ENCODE measurements at places on chromosomes 16 and 17.
A peak's percentile ranks its signal among the peaks of the same experiment; 100 is the strongest.

GRCh38 chr17:149897-150584, 12.7 kb downstream of the SCGB1C2 start:
- no peak for DNase-seq

GRCh38 chr17:49287481-49287880, 56.9 kb upstream of the PHOSPHO1 start:
- no peak for DNase-seq

DNA sequence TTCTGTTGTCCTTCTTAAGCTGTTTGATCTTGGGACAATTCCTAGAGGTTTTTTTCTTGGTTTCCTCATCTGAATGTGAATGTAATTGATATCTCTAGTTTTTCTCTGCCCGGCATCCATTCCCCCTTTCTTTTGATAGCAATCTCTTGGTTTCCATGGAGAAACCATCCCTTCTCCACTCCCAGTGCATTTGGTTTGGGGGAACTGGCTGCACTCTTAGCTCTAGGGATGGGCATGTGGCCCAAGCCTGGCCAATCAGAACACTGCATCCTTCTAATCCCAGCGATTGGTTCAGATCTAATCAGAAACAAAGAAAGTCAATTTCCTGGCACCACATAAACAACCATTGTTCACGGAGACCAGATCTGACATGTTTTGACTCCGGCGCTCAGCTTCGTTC, 45.1 kb downstream of the IRX3 start:
- no peak for DNase-seq

DNA sequence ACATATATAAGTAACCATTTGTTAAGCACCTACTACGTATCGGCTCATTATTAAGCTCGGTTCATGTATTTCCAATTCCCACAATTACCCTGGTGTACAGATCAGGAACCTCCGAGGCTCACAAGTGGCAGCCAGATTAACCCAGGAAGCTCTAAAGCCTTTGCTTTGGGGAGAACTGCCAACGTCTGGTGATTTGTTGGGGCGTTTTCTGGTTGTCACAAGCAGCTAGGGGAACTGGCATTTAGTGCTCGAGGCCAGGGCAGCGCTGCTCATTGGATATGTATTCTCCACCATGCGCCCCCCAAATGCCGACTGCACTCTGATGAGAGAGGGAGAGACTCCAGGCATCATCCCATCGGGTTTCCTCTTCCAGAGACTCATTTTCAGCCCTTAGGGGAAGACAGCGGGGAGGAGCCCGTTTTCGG, 541 bp downstream of the ZNF18 start:
- DNase-seq: peak; percentile 23

DNA sequence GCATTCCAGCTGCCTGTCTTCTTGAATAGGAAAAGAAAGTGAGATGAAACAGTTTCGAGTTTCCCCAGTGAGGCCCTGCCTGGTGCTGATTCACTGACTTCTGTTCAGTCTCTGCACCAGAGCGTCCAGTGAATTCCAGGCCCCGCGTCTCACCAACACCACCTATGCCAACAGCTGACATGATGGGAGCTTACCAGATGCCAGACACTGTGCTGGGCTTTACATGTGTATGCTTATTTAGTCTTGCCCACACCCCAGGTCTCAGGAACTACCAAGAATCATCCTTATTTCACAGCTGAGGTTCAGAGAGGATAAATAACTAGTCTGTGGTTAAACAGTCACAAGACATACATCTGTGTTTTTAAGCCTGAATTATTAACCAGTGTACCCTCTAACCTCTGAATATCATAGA, 29.1 kb upstream of the IRX6 start:
- no peak for DNase-seq

GRCh38 chr17:43702637-43703036, 40.9 kb upstream of the MEOX1 start:
- no peak for DNase-seq

DNA sequence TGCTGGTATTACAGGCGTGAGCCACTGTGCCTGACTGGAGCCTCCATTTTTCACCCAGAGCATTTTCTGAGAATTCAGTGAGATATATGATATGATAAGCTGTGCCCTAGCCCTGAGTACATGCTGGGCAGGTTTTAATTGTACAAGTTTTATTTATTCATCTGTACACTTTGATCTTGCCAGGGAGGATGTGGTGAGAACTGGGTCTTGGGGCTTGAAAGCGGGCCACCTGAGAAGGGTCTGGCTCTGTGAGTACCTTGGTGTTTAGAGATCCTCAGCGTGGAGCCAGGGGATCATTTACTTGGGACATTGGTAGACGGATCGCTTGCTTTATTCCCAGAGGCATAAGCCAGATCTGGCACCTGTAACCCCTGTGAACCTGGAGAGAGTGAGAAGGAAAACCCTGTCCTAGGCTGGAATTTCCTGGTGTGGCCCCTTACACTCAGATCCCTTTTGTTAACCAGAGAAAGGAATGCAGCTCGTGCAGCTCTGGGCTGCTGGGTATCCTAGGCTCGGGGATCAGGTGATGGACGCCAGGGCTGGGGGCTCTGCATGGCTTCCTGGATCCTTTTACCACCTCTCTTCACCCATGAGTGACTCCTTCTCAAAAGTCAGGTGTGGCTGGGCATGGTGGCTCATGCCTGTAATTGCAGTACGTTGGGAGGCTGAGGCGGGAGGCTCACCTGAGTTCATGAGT, 91.9 kb downstream of the ABCC1 start:
- DNase-seq: no peak

DNA sequence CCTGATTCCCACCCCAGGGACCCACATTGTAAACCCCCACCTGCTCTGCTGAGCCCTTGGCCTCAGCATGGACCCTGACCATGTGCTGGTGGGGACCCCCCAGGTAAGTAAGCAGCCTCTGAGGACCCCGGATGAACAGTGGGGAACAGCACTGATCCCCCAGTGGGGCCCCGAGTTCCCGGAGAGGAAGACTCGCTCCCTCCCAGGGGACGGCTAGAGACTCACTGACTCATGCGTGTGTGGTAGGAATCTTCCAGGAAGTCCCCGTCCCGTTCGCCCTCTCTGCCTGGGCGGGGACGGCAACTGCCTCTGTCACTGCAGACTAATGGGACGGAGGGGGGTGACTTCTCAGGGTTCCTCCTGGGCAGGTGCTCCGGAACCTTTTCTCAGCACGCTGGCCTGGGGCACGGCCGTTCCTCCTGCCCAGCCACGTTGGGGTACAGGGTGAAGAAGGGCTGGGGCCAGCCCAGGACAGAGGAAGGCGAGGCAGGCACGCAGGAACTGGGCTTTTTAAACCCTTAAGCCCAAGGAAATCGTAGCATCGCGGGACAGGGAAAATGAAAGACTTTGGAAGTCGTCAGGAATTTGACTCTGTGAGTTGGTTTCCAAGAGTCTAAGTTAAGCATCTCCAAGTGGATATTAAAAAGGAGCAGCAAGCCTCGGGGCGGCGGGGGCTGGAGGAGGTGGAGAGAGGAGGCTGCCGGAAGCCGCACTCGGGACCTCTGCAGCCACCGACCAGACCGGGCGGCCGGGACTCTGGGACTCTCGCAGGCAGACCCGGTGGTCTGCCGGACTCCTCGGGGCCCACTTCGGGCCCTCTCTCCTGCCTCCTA, 178.7 kb downstream of the SEC14L1 start:
- no peak for DNase-seq

DNA sequence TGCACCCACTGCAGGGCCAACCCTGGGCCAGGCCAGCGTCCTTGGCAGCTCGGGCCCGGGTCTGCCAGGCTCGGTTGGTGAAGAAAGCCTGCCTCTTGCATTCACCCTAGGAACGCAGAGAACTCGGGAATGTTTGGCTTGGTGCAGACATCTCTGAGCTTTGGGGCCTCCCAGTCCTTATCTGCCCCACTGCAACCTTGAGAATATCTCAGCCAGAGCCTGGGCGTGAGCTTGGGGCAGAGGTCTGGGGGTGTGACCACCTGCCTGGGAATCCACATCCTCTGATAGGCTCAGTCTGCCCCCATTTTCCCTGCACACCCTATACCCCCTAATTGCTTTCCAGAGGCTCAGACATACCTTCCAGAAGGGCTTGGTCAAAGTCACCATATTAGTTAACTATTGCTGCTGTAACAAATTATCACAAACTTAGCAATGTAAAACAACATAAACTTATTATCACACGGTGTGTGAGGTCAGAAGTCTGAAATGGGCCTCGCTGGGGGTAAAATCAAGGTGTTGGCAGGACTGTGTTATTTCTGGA, 30.7 kb upstream of the ZNF423 start:
- no peak for DNase-seq

DNA sequence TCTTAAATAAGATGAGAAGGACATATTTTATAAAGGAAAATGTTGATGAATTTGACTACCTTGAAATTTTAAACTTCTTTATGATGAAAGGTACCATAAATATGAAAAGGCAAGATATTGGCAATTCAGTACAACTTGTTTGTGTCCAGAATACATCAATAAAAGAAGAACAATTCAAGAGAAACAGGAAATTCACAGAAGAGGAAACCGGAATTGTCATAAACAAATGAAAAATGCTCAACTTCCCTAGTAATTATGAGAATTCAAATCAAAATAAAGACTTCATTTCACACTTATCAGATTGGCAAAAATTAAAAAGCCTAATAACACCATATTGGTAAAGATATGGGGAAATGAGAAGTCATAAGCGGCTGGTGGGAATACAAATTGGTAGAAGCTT, 54.3 kb downstream of the WSB1 start:
- DNase-seq: no peak

GRCh38 chr16:4514606-4515005, 24.0 kb downstream of the CDIP1 start:
- no peak for DNase-seq

- DNase-seq: no peak
Measured at GRCh38 chr17:2854143-2855055, 58.2 kb downstream of the RAP1GAP2 start.

DNA sequence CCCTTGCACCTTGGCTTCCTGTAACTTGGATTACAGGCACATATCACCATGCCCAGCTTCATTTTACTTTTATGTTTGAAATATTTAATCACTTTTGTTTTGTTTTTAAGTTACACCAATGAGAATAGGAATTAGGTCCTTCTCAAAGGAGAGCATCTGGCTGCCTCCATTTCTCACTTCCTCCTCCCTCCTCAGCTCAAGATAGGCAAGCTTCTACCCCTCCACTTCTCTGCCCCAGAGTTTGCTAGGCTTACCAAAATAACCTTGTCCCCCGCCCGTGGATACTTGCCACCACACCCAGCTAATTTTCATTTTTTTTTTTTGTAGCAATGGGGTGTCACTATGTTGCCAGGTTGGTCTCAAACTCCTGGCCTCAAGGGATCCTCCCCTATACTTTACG, 17.9 kb downstream of the GABARAPL2 start:
- no peak for DNase-seq

DNA sequence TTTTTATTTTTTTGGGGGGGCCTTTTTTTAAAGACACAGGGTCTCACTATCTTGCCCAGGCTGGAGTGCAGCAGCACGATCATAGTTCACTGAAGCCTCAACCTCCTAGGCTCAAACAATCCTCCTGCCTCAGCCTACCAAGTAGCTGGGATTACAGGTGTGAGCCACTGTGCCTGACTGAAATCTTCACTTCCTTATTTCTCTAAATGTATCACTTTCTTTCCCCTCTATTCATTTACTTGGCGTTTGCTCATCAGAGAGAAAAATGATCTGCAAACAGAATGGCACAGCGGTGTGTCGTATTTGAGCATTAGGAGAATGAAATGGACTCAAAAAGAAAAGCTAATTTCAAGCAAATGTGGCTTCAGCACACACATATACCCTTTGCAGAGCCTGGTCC, 44.3 kb upstream of the CDH5 start:
- no peak for DNase-seq

DNA sequence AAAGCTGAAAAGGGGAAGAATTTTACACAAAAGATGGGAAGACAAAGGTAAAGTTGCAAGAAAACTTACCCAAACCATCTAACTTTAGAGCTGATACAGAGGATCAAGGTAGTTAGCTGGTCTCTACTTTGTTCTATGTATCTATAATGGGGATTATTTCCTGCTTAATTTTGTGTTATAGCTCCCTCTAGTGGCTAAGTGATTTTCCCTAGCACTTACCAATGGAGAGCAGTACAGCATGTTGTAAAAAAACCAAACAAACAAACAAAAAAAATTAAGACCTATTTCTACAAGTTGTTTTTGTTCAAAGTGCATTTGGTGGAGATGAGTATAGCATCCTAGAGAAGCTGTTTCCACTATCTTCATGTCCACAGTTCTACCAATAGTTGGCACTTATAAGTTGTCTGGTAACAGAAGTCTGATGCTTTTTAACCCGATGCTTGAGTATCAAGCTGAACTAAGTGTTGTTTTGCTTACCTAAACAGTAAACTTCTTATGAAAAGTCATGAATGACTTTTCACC, 7.5 kb downstream of the SRSF1 start:
- DNase-seq: no peak

- no peak for DNase-seq
Measured at GRCh38 chr16:75219838-75220237, 1.1 kb downstream of the CTRB1 start.

DNA sequence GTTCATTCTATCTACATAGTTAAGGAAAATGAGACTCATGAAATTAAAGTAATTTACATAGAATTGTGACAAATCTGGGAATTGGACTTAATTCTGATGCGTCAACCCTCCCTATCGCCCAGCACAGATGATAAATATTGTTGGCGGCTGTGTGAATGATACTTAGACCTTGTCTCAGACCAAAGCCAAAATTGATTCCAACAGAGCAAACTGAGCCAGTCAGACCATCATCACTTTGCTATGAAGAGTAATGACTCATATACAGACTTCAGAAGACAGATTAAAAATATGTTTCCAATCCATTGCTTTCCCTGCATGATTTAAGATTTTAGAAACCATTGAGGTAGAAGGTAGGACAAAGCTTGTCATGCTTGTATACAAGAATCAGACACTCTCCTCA, 1156.7 kb upstream of the CDH8 start:
- DNase-seq: no peak

DNA sequence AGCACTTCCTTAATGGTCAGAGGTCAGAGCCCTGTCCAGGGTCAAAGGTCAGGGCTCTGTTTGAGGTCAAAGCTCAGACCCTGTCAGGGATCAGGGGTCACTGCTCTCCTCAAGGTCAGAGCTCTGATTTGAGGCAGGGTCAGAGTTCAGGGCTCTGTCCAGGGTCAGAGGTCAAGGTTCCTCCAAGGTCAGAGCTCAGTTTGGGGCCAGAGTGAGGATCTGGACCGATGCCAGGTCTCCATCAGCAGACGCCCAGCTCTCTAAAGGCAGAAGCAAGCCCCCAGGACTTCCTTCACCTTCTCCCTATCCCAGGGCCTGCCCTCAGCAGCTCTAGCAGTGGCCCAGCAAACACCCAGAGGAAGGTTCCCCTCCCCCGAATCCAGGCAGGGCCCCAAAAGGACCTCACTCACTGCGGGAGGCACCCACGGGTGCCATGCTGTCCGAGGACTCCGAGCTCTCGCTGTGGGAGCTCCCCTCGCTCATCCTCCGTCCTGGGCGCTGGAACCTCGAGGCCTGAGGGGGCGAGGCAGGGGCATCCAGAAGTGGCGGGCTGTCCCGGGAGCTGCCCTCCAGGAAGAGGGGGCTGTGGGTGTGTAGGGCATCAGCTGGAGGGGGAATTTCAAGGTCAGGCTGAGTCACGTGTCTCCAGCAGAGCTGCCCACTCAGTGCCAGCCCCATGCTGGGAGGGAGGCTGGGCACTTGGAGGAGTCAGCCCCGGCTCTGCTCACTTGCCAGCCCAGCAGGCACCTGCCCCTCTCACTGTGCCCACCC, 26.7 kb downstream of the PIMREG start:
- DNase-seq: no peak

- DNase-seq: no peak
Measured at GRCh38 chr16:67977469-67978227, 2.7 kb downstream of the DPEP3 start.

- DNase-seq: no peak
Measured at GRCh38 chr17:17401271-17401781, 75.5 kb upstream of the MED9 start.
